ENCODE measurements at places on chromosomes 12 and 14. TPM values are rescaled to one million over a fixed set of nuclear protein-coding genes. Genes with fewer than 3 reads are reported as not detected.

DNA sequence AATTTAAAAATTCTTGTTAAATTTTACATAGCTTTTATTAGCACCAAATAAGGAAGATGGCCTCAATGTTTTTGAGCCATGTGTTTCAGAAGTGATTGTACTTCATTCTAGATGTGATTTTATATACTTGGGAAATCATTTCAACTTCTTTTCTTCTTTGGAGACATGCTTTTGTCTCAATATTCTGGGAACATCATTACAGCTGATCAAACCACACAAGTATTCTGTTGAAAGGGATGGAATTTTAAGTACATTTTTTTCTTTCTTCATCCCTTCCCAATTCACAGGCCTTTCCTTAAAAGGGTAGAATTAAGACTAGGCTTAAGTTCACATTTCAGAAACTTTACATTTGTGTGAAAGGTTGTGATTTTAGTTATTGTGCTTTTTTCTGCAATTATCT, 66.4 kb downstream of the PAPOLA start:
- DNase-seq: no peak
- H3K27ac ChIP-seq: no peak overlapping the region
- no peak overlapping the region for H3K4me3 ChIP-seq
- H3K4me1 ChIP-seq: peaks cover 7% of the 10 kb centered on the region
- H3K36me3 ChIP-seq: peaks cover 1% of the 10 kb centered on the region
- H3K27me3 ChIP-seq: no peaks in the 10 kb centered on the region

Gene COPZ1
- 129 TPM for total RNA-seq

- DNase-seq: no peak
- H3K27me3 ChIP-seq: no peaks in the 10 kb centered on the region
- H3K36me3 ChIP-seq: peaks cover 1% of the 10 kb centered on the region
- no peak overlapping the region for H3K4me3 ChIP-seq
- no peaks in the 10 kb centered on the region for H3K4me1 ChIP-seq
These were observed 47.2 kb downstream of the PEBP1 start for GRCh38 chr12:118183155-118183554.

Gene COQ5
- total RNA-seq: 20.9 TPM

DNA sequence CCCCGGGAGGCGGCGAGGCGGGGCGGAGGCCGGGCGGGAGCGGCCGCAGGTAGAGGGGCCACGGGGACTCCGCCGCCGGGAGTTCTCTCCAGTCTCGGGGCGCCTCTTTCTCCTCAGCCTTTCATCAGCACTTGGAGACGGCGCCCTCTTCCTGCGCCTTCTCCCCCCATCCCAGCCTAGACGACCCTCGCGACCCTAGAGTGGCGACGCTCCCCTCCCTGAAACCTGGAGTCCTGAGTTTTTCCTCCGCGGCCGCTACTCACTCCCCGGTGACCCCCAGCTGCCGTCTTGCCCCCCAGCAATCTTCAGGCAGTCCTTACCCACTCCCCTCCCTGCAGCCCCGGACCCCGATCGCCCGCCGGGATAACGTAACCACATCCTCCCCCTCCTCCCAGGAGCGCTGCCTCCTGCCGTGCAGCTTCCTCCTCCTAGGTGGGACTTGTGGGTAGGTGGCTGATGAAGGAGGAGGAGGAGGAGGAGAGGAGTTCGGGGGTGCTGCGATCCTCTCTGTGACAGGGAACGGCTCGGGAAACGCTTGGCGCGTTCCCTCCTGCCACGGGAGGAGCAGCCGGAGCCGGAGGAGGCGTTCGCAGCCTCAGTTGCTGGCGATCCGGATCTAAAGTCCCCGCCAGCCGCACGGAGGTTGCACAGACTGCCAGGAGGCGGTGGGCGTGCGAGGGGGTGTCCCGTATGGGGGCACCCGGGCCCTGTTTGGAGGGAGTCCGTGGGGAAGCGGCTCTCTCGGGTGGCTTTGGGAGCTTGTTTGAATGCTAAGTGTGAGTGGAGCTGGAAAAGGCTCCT, 891 bp downstream of the PLEKHA5 start:
- H3K4me1 ChIP-seq: 0 out of 2 replicates have a peak, but pooled peaks cover 13% of the 10 kb centered on the region
- peak; percentile 60 for DNase-seq
- peak overlapping the region; percentile 63 for H3K27ac ChIP-seq
- no peaks in the 10 kb centered on the region for H3K27me3 ChIP-seq

Gene TGFB3
- total RNA-seq: 12.4 TPM

GRCh38 chr14:47485421-47485820, 190.0 kb downstream of the MDGA2 start:
- no peaks in the 10 kb centered on the region for H3K36me3 ChIP-seq
- no peak overlapping the region for H3K4me3 ChIP-seq
- H3K27me3 ChIP-seq: no peaks in the 10 kb centered on the region
- H3K27ac ChIP-seq: no peak overlapping the region
- no peak for DNase-seq

DNA sequence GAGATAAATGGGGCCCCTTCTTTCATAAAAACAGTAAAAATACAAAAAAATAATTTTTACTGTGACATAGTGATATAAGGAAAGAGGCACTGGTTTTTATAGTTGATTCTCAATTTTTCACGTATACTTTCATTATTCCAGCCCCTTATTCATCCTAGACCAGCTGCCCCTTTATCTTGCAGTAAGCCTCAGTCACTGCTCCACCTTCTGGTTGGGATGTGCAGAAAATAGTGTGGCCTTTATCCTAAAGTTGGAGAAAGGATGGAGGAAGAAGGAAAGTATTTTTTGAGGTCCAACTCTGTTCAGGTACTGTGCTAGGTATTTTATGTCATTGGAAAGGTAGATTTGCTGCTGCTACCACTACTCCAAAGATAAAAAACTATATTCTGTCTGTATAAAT, 172.7 kb downstream of the ANO6 start:
- peak; percentile 49 for DNase-seq
- H3K27ac ChIP-seq: no peak overlapping the region
- H3K27me3 ChIP-seq: no peaks in the 10 kb centered on the region
- H3K36me3 ChIP-seq: peaks cover 5% of the 10 kb centered on the region

Gene MFAP5
- total RNA-seq: 0.61 TPM

DNA sequence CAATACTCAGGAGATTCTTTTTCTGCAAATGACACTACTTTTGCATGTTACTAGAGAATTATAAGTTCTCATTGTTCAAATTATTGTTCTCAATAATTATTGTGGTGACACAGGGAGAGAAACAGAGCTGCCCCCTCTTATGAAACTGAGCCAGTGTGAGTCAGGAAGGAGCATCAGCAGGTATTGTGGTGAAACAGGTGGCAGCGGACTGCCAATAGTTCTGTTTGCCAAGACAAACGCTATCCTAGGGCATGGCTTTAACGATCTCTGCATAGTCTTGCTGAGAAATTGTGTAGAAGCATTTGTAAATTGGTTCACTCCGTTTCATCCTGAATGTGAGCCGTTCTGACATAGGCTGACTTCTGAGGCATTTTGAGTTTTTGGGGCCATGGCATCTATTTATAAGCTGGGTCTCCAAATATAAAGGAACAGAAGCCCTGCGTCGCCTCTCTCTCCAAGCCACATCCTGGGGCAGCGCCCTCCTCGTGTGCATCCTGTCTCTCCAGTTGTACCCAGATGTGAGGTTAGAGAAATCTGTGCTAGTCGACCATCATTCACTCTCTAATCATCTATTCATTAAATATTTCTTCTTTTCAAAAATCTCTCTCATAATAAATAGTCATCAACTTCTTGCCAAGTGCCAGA, 15.8 kb upstream of the PPP4R4 start:
- no peaks in the 10 kb centered on the region for H3K4me1 ChIP-seq
- no peaks in the 10 kb centered on the region for H3K36me3 ChIP-seq
- no peaks in the 10 kb centered on the region for H3K27me3 ChIP-seq
- H3K4me3 ChIP-seq: no peak overlapping the region
- no peak overlapping the region for H3K27ac ChIP-seq

- no peak overlapping the region for H3K27ac ChIP-seq
- H3K36me3 ChIP-seq: no peaks in the 10 kb centered on the region
- H3K4me3 ChIP-seq: no peak overlapping the region
These were observed 176.5 kb upstream of the PRICKLE1 start for GRCh38 chr12:42766026-42766425.

Gene ERGIC2
- total RNA-seq: 128 TPM

DNA sequence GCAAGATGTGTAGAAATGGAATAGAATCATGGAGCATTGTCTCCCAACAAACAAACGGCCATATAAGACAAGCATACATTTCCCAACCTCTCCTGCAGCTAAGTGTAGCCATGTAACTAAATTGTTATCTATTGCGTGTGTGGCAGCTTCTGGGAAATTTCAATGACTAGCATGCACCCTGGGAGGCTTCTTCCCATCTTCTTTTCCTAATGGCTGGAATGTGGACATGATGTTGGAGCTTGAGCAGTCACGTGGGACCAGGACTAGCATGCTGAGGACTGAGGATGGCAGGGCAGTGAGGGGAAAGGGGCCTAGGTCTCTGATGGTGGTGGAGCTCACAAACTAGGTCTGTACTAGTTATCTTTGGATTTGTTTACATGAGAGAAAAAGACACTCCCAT, 21.7 kb upstream of the CTDSP2 start:
- no peak for DNase-seq
- H3K27me3 ChIP-seq: no peaks in the 10 kb centered on the region
- H3K36me3 ChIP-seq: no peaks in the 10 kb centered on the region
- H3K4me3 ChIP-seq: no peak overlapping the region

- peaks cover 12% of the 10 kb centered on the region for H3K36me3 ChIP-seq
- H3K4me3 ChIP-seq: no peak overlapping the region
- no peak overlapping the region for H3K27ac ChIP-seq
- peaks cover 6% of the 10 kb centered on the region for H3K4me1 ChIP-seq
These were observed 7.0 kb downstream of the SERPINA1 start for GRCh38 chr14:94381149-94382030.

- H3K4me3 ChIP-seq: no peak overlapping the region
- H3K36me3 ChIP-seq: no peaks in the 10 kb centered on the region
- no peaks in the 10 kb centered on the region for H3K27me3 ChIP-seq
- H3K27ac ChIP-seq: no peak overlapping the region
- H3K4me1 ChIP-seq: no peaks in the 10 kb centered on the region
These were observed 8.1 kb downstream of the TMEM260 start for GRCh38 chr14:56587701-56588100.

DNA sequence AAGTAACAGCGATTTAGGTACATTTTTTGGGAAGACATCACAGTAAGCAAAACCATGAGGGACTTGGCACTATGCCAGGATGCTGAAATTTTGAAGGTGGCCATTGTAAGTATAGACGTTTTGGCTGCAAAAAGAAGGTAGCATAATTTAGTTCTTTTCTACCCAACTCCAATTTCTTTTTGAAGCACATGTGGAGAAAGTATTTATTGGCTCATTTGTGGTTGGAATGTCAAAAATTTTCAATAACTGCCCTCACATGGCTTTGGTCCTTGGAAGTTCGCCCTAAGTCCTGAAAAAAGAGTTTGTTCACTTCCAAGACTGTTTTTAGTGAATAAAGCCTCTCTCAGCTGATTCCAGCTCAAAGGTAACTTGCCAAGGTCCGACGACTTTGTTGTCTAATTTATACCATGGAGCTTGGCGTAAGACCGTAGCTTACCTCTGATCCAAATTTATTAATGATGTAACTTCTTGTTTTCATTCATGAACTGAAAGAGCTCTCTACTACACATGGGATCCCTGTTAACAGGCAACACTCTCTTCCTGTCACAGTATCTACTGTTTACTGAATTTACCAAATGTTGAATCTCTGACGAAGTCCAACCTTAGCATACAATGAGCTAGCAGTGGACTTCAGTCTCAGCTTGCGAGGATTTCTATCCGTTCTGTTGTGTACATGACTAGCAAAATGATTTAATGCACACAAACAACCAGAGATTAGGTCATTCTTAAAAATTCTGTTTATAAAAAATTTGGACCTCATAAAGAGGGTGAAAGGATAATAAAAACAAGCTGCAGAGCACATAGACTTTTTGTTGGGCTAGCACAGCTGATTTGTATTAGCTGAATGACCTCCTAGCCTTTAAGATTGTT, 49.0 kb downstream of the MSRB3 start:
- peak overlapping the region; percentile 55 for H3K27ac ChIP-seq
- H3K27me3 ChIP-seq: no peaks in the 10 kb centered on the region
- no peak overlapping the region for H3K4me3 ChIP-seq
- DNase-seq: no peak
- H3K4me1 ChIP-seq: peaks cover 15% of the 10 kb centered on the region
- no peaks in the 10 kb centered on the region for H3K36me3 ChIP-seq

DNA sequence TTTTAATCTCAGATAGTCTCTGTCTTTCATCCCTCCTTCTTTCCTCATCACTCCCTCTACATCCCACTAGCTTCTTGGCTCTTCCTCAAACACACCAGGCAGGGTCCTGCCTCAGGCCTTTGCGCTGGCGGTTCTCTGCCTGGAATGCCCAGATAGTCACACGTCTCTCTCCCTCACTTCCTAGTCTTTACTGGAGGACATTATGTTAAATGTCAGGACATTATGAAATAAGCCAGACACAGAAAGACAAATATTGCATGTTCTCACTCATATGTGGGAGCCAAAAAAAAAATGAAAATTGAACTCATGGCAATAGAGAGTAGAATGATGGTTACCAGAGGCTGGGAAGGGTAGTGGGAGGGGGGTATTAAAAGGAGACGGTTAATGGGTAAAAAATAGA, 442.0 kb downstream of the MED13L start:
- H3K27me3 ChIP-seq: no peaks in the 10 kb centered on the region
- H3K36me3 ChIP-seq: no peaks in the 10 kb centered on the region
- no peak overlapping the region for H3K27ac ChIP-seq

Gene GPN3
- total RNA-seq: 39.0 TPM

GRCh38 chr12:71312768-71313403, 126.7 kb upstream of the LGR5 start:
- H3K4me3 ChIP-seq: no peak overlapping the region
- DNase-seq: no peak
- no peaks in the 10 kb centered on the region for H3K27me3 ChIP-seq
- H3K4me1 ChIP-seq: no peaks in the 10 kb centered on the region
- H3K36me3 ChIP-seq: no peaks in the 10 kb centered on the region

DNA sequence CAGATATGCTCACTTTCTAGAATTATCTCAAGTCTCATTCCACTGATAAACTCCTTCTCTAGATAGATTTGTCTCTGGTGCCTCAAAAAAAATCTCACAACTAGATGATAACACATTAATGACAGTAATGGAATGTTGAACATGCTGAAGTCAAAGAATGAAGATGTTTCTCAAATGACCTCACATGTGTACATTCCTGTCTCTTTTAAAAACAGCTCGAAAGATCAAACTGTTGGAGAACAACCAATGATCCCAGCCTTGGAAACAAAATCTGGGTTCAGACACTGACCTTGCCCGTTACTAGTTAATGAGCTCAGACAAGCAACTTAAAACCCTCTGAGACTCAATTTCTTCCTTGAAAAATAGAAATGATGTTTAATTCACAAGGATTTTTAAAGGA, 44.7 kb upstream of the KCNJ8 start:
- peaks cover 79% of the 10 kb centered on the region for H3K4me1 ChIP-seq
- peak overlapping the region; percentile 94 for H3K27ac ChIP-seq
- no peaks in the 10 kb centered on the region for H3K36me3 ChIP-seq
- DNase-seq: peak; percentile 83

DNA sequence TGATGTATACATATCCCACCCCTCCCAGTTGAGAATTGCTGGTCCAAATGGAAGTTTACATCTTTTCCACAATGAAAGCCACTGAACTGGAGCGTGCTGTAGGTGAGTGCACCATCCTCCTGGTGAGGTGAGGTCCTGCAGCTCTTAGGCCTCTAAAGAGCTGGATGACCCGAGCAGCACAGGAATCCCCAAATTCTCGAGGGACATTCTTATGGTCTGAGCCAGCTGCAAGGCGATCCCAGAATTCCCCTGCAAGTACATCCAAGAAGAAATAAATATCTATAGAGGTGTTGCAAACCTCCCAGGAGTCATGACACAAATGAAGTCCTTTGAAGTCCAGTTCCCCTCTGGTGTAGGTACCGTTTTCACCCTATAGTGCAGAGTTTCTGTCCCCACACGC, 24.0 kb downstream of the TMEM132C start:
- no peak for DNase-seq
- H3K4me1 ChIP-seq: no peaks in the 10 kb centered on the region
- H3K27me3 ChIP-seq: no peaks in the 10 kb centered on the region
- H3K4me3 ChIP-seq: no peak overlapping the region
- H3K36me3 ChIP-seq: no peaks in the 10 kb centered on the region
- no peak overlapping the region for H3K27ac ChIP-seq
